ENCODE measurements at places on chromosomes 2 and 18. TPM values are rescaled to one million over a fixed set of nuclear protein-coding genes. Genes with fewer than 3 reads are reported as not detected.

GRCh38 chr2:99389946-99390345 is 52.8 kb downstream of the EIF5B start:
- no peak for DNase-seq
- H3K36me3 ChIP-seq: peaks cover 57% of the 10 kb centered on the region
- no peak overlapping the region for H3K27ac ChIP-seq
- H3K4me1 ChIP-seq: no peaks in the 10 kb centered on the region
- no peak overlapping the region for H3K4me3 ChIP-seq

DNAH6 gene
- 0.15 TPM for total RNA-seq

GRCh38 chr2:51028829-51029228 is 3.1 kb downstream of the NRXN1 start:
- no peaks in the 10 kb centered on the region for H3K27me3 ChIP-seq
- no peaks in the 10 kb centered on the region for H3K4me1 ChIP-seq
- H3K4me3 ChIP-seq: no peak overlapping the region
- H3K36me3 ChIP-seq: no peaks in the 10 kb centered on the region
- no peak for DNase-seq

DNA sequence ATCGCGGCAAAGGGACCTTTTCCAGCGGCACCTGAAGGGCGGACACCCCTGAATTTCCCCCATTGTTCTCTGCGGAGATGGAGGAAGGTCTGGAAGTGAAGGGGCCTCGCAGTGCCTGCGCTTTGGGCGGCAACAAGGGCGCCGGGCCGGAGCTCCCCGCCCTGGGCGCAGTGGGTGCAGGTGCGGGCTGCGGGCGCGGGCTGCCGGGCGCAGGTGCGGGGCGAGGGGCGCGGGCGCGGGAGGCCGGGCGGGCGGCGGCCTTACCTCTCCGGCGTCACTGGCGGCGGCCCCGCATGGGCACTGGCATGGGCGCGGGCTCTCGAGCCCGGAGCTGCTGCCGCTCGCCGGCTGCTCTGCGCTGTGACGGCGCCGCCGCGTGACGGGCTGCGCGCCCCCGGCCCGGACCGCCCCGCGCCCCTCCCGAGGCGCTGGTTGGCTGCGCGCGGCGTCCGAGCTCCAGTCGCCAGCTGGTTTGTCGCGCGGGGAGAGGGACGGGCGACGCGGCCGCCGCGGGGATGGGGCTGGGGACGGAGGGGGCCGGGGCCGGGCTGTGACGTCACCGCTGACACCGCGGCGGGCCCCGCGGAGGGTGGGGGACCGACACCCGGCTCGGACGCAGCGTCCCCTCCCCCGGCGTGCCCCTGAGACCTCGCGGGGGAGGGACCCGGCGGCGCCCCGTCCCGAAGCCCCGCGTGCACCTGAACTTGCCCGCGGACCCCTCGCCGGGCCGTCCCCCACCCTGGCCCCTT is at the start of gene KIF1A:
Gene KIF1A, minus strand, starts transcription at position 362 of the 749 bp plus-strand sequence. CDS start 22,467 bp downstream, outside the sequence.
- H3K4me3 ChIP-seq: no peak within 1 kb of the TSS
- no peaks in the 10 kb centered on the region for H3K27me3 ChIP-seq
- no peaks in the 10 kb centered on the region for H3K36me3 ChIP-seq
- H3K4me1 ChIP-seq: no peaks in the 10 kb centered on the region
- DNase-seq: no peak

SP3 gene
- 139 TPM for total RNA-seq

POTEE gene
- total RNA-seq: 1.5 TPM

DNA sequence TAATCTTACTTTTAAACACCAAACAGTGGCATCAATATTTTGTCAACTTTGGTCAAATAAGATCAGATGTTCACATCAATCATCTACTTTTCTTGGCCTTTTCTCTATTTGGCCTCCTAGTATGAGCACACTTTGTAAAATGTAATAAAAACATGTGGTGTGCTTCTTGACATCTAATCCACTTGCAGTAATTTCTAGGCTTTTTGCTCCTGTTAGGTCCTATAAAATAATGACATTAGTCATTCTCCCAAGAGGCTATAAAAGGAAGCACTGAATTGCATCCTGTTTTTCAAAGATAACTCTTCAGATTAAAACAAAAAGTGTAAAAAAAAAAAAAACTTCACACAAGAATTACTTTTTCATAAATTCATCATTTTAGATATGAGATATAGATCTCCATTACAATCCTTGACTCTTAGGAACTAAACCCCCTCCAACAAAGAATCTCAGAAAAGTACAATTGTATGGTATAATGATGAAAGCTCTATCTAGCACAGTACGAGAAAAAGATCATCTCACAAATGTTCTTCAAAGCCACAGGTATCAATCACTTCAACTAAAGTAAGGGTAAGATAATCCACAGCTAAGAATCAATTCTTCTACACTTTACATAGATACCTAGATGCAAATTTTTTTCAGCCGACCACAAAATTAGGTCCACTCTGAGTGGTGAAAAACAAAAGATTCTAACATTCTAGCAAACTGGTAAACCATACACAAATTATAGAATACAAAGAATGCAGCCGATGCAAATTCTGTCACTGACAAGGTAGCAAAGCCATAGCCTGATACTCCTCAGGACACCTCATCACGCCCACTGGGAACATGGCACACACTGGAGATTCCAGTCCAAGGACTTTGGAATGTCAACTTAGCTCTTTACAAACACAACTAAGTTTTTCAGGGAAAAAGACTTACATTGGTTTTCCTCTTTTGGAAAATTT is 2.7 kb downstream of the BCL2 start:
- peak overlapping the region; percentile 90 for H3K4me3 ChIP-seq
- peaks cover 59% of the 10 kb centered on the region for H3K4me1 ChIP-seq
- peaks cover 53% of the 10 kb centered on the region for H3K36me3 ChIP-seq
- peak; percentile 80 for DNase-seq
- H3K27ac ChIP-seq: peak overlapping the region; percentile 88

DNA sequence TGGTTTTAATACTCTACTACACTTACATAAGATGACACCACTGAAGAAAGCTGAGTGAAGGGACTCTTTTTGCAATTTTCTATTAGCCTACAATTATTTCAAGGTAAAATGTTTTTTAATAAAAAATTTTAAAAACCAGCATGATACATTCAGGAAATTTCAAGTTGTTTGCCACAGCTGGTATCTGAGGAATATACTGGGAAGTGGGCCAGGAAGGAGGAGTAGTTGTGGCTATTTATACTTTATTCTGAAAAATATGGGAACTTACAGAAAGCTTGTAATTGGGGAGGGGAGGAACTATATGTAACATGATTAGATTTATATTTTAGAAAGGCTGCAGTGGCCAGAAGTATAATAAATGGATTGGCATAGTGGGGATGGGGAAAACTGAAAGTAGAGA is 40.8 kb downstream of the WDR35 start:
- H3K4me1 ChIP-seq: no peaks in the 10 kb centered on the region
- H3K4me3 ChIP-seq: no peak overlapping the region
- H3K27me3 ChIP-seq: no peaks in the 10 kb centered on the region
- peaks cover 7% of the 10 kb centered on the region for H3K36me3 ChIP-seq
- H3K27ac ChIP-seq: no peak overlapping the region

C2orf80 gene
- not detected for total RNA-seq

GRCh38 chr2:65050931-65051330 is 5.3 kb upstream of the CEP68 start:
- peaks cover 24% of the 10 kb centered on the region for H3K36me3 ChIP-seq
- no peak overlapping the region for H3K4me3 ChIP-seq
- no peak for DNase-seq
- H3K27me3 ChIP-seq: no peaks in the 10 kb centered on the region
- no peak overlapping the region for H3K27ac ChIP-seq

Measured in Karpas-422 (cell line).